ENCODE measurements at places on chromosomes 1 and 21. TPM values are rescaled to one million over a fixed set of nuclear protein-coding genes. Genes with fewer than 3 reads are reported as not detected.

OR14K1 gene
- not detected for total RNA-seq

CYP4A11 gene
- total RNA-seq, result not detected

ECM1 gene
- total RNA-seq, result 8.0 TPM

PM20D1 gene
- total RNA-seq, result not detected

SPATA1 gene
- total RNA-seq, result 0.41 TPM

MSH4 gene
- 0.16 TPM for total RNA-seq

HCN3 gene
- 0.08 TPM for total RNA-seq

MAP10 gene
- 1.5 TPM for total RNA-seq

KIRREL1 gene
- total RNA-seq, result 96.9 TPM

FBXO2 gene
- total RNA-seq, result 2.0 TPM
